T-cell (primary cell): ENCODE measurements at places on chromosomes 7 and 10.

GRCh38 chr10:129935102-129935866 lies 28.8 kb downstream of the EBF3 start:
- H3K27ac ChIP-seq: no peak overlapping the region
- DNase-seq: no peak
- H3K36me3 ChIP-seq: no peaks in the 10 kb centered on the region
- H3K27me3 ChIP-seq: no peaks in the 10 kb centered on the region
- no peak overlapping the region for H3K4me3 ChIP-seq
- no peaks in the 10 kb centered on the region for H3K4me1 ChIP-seq

- H3K27me3 ChIP-seq: peaks cover 4% of the 10 kb centered on the region
- H3K4me3 ChIP-seq: no peak overlapping the region
- no peak overlapping the region for H3K27ac ChIP-seq
Observed at GRCh38 chr10:13016426-13016825, 14.9 kb upstream of the CCDC3 start.

DNA sequence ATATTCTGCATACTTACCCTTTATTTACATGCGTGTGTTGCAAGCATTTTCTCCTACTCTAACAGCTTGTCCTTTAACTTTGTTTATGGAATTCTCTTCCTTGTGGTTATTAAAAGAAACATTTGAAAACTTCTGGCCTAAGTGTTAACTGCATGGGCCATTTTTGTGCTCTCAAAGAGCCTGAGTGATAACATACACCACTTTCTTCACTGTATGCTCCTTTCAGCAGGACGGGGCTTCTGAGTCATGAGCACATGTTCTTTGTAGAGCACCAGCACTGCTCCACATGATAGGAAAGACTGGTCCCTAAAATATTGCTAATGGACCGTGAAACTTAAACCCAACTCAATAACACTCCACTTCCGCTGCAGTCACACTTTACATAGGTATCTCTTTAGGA lies 1093.6 kb upstream of the GHITM start:
- H3K27ac ChIP-seq: no peak overlapping the region
- no peaks in the 10 kb centered on the region for H3K36me3 ChIP-seq
- H3K27me3 ChIP-seq: no peaks in the 10 kb centered on the region
- H3K4me1 ChIP-seq: no peaks in the 10 kb centered on the region
- DNase-seq: no peak
- no peak overlapping the region for H3K4me3 ChIP-seq

- H3K27ac ChIP-seq: no peak overlapping the region
- no peak for DNase-seq
- H3K4me1 ChIP-seq: peaks cover 3% of the 10 kb centered on the region
- no peaks in the 10 kb centered on the region for H3K36me3 ChIP-seq
- no peak overlapping the region for H3K4me3 ChIP-seq
Observed at GRCh38 chr7:37234928-37235327, 213.7 kb downstream of the ELMO1 start.

DNA sequence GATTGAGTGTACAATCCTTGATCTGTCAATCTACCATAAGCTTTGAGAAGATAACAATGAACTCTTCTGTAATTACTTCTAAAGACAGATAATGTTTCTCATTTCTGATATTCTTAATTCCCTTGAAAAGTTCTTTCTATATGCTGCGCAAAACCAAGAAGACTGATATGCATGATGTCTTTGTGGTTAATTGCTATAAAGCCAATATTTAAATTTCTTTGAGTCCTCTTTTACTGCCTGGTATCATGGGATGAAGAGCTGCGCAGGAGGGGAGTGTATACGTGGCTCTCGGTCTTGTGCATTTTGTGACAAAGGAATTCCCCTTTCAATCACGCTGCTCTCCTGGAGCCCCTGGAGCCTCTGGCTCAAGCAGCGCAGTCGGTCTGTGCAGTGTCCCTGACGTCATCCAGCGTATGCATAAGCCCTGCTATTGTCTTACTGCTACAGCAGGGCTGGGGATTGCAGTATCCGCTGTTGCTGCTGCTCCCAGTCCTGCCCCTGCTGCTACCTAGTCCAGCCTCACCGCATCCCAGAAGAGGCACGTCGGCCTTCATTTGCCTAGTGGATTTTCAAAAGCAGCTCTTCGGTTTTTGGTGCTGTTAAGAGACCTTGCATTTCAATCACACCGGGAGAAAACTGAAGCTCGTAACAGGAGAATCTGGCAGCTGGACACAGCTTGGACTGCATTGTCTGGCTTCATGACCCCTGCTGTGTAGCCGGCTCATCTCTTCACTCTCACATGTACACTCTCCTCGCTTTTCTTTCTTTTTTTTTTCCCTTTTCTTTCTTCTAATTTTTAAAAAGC lies 66.7 kb downstream of the ST7 start:
- H3K27ac ChIP-seq: no peak overlapping the region
- DNase-seq: no peak
- no peaks in the 10 kb centered on the region for H3K36me3 ChIP-seq
- H3K4me1 ChIP-seq: no peaks in the 10 kb centered on the region
- H3K4me3 ChIP-seq: no peak overlapping the region

DNA sequence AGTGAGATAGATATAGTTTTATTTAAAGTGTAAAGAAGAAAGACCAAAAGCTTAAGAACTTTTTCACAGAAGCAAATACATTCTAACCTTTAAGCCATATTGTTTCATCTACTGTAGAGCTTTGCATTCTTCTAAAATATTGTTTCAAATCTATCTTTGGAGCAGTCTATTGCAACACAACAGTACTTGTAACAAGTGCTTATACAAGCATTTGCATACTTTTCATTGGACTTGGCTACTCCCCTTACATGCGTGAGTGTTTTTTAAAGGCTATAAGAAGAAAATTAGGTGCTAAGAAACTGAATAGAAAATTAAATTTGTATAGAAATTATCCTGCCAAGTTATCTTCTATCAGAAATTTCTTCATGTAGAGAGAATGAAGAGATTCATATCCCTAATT lies 45.3 kb downstream of the SEMA3E start:
- H3K4me1 ChIP-seq: no peaks in the 10 kb centered on the region
- H3K27me3 ChIP-seq: no peaks in the 10 kb centered on the region
- no peak overlapping the region for H3K27ac ChIP-seq
- no peak overlapping the region for H3K4me3 ChIP-seq
- DNase-seq: no peak

DNA sequence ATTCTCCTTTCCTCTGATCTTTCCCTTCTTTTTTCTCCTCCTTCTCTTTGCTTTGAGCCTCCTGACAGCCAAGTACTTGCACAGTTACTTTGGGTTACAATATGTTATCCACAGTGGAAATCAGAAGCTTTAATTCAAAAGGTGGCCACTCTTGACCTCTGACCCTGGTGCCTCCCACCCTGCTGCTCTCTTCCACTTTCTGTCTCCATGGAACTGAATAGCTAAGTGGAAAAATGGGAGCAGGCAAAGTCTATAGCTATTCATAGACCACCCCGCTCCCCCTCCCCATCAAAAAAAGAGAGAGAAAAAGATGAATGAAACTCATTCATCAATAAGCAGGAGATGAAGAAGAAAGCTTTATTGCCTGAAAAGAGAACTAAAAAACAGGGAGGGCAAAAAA lies 39.4 kb downstream of the PTN start:
- H3K4me3 ChIP-seq: no peak overlapping the region
- H3K4me1 ChIP-seq: no peaks in the 10 kb centered on the region
- H3K27ac ChIP-seq: no peak overlapping the region

- no peak for DNase-seq
- no peak overlapping the region for H3K27ac ChIP-seq
- peaks cover 5% of the 10 kb centered on the region for H3K27me3 ChIP-seq
- H3K4me1 ChIP-seq: no peaks in the 10 kb centered on the region
Observed at GRCh38 chr7:90552521-90552920, 43.6 kb upstream of the CDK14 start.

DNA sequence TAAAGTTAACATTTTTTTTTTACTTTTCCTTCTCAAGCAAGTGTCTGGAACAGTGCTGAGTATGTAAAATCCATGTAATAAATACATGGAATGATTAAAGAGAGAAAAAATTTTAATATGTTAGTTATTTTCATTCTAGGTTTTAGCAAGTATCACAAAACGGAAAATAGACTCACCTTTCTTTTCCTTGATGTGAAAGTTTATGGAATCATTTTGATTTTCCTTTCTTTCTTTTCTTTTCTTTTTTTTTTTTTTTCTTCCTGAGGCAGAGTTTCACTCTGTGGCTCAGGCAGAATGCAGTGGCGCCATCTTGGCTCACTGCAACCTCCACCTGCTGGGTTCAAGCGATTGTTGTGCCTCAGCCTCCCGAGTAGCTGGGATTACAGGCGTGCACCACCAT lies 28.1 kb downstream of the SMNDC1 start:
- H3K36me3 ChIP-seq: no peaks in the 10 kb centered on the region
- H3K27me3 ChIP-seq: no peaks in the 10 kb centered on the region
- H3K4me3 ChIP-seq: no peak overlapping the region
- no peak overlapping the region for H3K27ac ChIP-seq

DNA sequence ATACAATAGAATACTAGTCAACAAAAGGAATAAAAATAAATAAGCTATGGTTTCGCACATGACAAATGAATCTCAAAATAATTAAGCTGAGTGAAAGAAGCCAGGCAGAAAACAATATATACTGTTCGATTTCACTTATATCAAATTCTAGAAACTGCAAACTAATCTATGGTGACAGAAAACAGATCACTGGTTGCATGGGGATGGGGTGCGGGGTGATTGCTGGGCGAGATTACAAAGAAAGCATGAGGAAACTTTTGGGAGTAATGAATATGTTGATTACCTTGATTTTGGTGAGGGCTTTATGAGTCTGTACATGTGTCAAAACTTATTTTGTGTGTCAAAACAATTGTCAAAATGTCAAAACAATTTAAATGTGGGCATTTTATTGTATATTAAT lies 135.6 kb downstream of the GPR85 start:
- peaks cover 2% of the 10 kb centered on the region for H3K27me3 ChIP-seq
- H3K4me1 ChIP-seq: no peaks in the 10 kb centered on the region
- DNase-seq: no peak
- H3K36me3 ChIP-seq: no peaks in the 10 kb centered on the region

GRCh38 chr7:4135301-4135700 lies 546.8 kb upstream of the FOXK1 start:
- no peak overlapping the region for H3K4me3 ChIP-seq
- H3K27ac ChIP-seq: no peak overlapping the region
- no peaks in the 10 kb centered on the region for H3K27me3 ChIP-seq
- H3K36me3 ChIP-seq: no peaks in the 10 kb centered on the region

GRCh38 chr7:136324073-136324704 lies 347.0 kb upstream of the MTPN start:
- H3K36me3 ChIP-seq: no peaks in the 10 kb centered on the region
- DNase-seq: no peak
- H3K27me3 ChIP-seq: no peaks in the 10 kb centered on the region

- H3K27ac ChIP-seq: no peak overlapping the region
- no peak for DNase-seq
- H3K27me3 ChIP-seq: no peaks in the 10 kb centered on the region
- no peak overlapping the region for H3K4me3 ChIP-seq
- H3K4me1 ChIP-seq: no peaks in the 10 kb centered on the region
Observed at GRCh38 chr10:25157650-25158049, 17.2 kb upstream of the GPR158 start.

DNA sequence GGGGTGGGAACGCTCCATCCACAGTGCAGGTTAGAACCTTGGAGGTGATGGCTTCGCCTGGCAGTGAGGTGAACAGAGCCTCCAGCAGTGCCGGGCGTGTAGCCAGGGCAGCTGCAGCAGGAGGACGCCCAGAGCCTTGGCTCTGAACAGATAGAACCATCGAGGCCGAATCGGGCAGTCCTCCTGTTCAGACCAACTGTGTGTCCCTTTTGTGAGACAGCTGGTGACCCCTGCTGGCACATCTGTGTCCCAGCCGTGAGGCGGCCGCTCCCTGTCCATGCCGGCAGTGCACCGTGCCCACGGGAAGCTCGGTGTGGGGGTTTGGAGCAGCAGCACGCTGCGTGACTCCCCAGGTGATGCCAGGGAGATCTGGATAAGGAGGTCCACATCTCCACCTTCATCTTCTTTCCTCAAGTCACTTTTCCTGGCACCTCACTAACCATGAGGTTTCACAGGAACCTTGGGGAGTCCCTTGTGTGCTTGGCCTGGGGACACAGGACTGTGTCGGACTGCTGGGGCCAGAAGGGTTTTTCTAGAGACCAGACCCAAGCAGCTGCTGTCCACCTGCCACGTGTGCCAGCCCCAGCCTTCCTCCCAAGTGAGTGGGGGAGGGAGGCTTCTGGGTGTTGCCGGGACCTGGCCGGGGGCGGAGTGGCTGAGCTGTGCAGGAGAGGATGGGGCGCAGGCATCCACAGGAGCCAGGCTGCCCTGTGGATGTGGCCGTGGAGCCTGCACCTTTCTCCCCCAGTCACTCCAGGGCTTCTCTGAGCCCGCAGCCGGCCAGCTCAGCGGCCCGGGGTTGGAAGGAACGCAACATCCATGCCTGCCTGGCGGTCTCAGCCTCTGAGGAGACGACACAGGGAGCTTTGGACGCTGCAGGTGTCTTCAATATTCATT lies 69.4 kb downstream of the DNAJB6 start:
- no peaks in the 10 kb centered on the region for H3K4me1 ChIP-seq
- H3K27me3 ChIP-seq: no peaks in the 10 kb centered on the region

DNA sequence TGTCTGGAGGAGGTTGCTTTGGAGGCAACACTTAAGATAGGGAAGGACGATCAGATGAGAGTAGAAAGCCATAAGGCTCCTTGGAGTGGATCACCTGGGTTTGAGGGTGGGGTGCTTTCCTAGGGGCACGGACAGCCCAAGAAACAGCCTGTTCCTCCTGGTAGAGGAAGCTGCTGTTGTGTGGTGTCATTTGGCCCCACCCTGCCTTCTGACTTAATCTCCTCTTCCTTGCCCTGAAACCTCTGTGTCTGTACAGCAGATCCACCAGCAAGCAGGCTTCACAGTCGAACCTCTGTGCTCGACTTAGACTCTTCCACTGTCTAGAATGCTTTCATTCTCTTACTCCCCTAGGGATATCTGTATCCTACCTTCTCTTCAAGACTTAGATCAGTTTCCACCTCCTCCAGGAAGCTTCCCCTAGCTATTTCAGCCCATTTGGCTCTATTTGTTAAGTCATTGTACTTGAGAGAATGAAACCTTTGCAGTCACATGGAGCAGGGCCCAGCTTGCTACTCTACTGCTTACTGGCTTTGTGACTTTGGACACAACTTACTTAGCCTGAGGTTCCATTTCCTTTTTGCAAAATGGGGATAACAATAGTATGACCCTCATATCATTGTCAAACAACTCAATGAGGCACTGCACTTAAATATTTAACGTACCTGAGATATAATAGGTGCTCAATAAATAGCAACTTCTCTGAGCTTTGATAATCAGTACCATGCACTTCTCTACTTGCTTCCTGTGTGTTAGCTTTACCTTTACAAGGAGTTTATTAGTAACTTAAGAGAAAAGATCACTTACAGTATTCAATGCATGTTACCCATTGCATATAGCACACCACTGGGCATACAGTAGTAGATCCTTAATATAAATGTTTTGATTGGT lies 5.0 kb downstream of the MXI1 start:
- peak overlapping the region; percentile 93 for H3K27ac ChIP-seq
- peak; percentile 40 for DNase-seq
- H3K4me3 ChIP-seq: peak overlapping the region; percentile 91

- H3K36me3 ChIP-seq: peaks cover 12% of the 10 kb centered on the region
- DNase-seq: no peak
- no peak overlapping the region for H3K27ac ChIP-seq
- no peaks in the 10 kb centered on the region for H3K27me3 ChIP-seq
- no peak overlapping the region for H3K4me3 ChIP-seq
Observed at GRCh38 chr7:151776876-151777494, 99.9 kb downstream of the PRKAG2 start.
